SJSA1 (cell line): ENCODE measurements at places on chromosomes 6 and 20. TPM values are rescaled to one million over a fixed set of nuclear protein-coding genes. Genes with fewer than 3 reads are reported as not detected.

GRCh38 chr6:20850686-20851416 lies 316.6 kb downstream of the CDKAL1 start:
- no peak for DNase-seq
- no peaks in the 10 kb centered on the region for H3K27me3 ChIP-seq
- no peaks in the 10 kb centered on the region for H3K36me3 ChIP-seq
- no peaks in the 10 kb centered on the region for H3K4me1 ChIP-seq

DNA sequence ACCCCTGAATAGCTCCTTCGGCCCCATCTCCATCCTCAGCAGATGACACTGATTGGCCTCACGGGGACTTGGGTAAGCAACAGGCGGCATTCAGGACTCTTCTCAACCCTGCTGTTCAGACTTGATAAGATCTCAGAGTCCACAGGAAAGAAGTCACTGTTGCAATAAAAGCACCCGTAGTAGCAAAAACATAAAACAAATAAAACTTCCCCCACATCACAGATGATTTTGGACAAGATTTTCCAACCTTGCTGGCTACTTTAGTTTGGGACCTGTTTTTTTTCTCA lies 17.1 kb upstream of the C20orf144 start:
- no peak overlapping the region for H3K4me3 ChIP-seq
- peaks cover 38% of the 10 kb centered on the region for H3K36me3 ChIP-seq
- H3K27ac ChIP-seq, result no peak overlapping the region

- H3K27me3 ChIP-seq, result no peaks in the 10 kb centered on the region
- H3K36me3 ChIP-seq, result no peaks in the 10 kb centered on the region
- no peaks in the 10 kb centered on the region for H3K4me1 ChIP-seq
- H3K27ac ChIP-seq, result no peak overlapping the region
- no peak overlapping the region for H3K4me3 ChIP-seq
These were observed 52.8 kb upstream of the IL20RA start for GRCh38 chr6:137097526-137097925.

- H3K4me3 ChIP-seq, result no peak overlapping the region
- no peaks in the 10 kb centered on the region for H3K36me3 ChIP-seq
- peaks cover 21% of the 10 kb centered on the region for H3K4me1 ChIP-seq
- H3K27ac ChIP-seq, result peak overlapping the region; percentile 32; the same call in 1 of the 2 replicates
- no peaks in the 10 kb centered on the region for H3K27me3 ChIP-seq
These were observed 16.8 kb downstream of the TMEM244 start for GRCh38 chr6:129844118-129844891.

GRCh38 chr20:63223121-63223825 lies 7.3 kb upstream of the YTHDF1 start:
- H3K4me1 ChIP-seq, result peaks cover 17% of the 10 kb centered on the region
- H3K4me3 ChIP-seq, result no peak overlapping the region
- peak; percentile 47 for DNase-seq
- H3K27ac ChIP-seq, result no peak overlapping the region

- no peaks in the 10 kb centered on the region for H3K36me3 ChIP-seq
- no peak overlapping the region for H3K4me3 ChIP-seq
- no peaks in the 10 kb centered on the region for H3K4me1 ChIP-seq
These were observed 36.2 kb downstream of the PDRG1 start for GRCh38 chr20:31915491-31916280.

DNA sequence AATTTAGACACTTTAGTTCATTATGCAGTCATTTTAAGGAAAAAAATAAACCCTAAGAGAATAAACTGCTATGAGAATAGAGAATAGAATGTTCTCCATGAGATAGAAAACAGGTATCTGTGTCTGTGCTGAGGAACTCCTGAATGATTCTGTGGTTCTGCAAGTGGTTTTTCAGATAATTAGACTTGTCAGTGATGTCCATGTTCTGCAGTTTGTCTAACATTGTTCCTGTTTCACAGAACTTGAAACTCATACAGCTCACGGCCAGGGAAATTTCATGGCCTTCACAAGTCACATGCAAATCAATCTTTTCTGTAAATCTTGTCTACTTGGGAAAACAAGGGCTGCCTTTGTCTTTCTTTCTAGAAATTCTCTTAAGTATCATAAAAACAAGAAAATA lies 73.4 kb upstream of the HMGCLL1 start:
- H3K36me3 ChIP-seq, result no peaks in the 10 kb centered on the region
- H3K4me3 ChIP-seq, result no peak overlapping the region
- H3K27ac ChIP-seq, result no peak overlapping the region
- no peaks in the 10 kb centered on the region for H3K4me1 ChIP-seq
- no peak for DNase-seq

DNA sequence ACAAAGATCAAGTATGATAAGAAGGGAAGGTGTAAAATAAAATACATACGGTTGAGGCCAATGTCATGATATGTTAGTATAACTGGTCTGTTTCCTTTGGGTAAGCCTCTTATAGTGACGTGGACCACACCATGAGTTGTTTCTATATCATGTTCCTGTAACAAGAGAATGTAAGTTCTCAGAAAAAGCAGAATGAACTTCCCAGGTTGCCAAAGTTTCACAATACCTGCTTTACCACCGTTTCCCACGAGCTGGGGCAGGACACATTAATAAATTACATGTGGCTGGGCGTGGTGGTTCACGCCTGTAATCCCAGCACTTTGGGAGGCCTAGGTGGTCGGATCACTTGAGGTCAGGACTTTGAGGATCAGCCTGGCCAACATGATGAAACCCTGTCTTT lies 42.6 kb upstream of the SLA2 start:
- H3K27me3 ChIP-seq, result no peaks in the 10 kb centered on the region
- H3K4me1 ChIP-seq, result no peaks in the 10 kb centered on the region
- no peaks in the 10 kb centered on the region for H3K36me3 ChIP-seq
- no peak overlapping the region for H3K4me3 ChIP-seq
- H3K27ac ChIP-seq, result no peak overlapping the region

DNA sequence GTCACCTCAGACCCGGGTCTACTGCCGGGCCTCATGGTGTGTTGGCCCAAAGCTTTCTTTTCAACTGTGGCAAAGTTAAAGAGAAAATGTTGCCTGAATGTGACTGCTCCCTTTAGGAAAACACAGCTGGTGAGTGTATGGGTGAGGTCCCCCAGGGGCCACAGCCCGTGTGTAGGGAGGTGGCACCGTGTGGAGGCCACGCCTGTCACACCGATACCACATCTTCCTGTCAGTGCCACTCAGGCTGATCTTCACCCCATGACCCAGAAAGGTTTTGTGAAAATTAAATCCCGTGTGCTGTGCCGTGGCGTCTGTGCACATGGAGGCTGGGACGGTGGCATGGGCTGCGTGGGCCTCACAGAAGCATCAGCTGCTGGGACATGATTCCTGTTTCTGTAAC lies 10.7 kb upstream of the ADRM1 start:
- no peak for DNase-seq
- H3K27ac ChIP-seq, result no peak overlapping the region
- H3K36me3 ChIP-seq, result peaks cover 16% of the 10 kb centered on the region; the same call in 1 of the 2 replicates
- H3K4me1 ChIP-seq, result no peaks in the 10 kb centered on the region

- H3K4me3 ChIP-seq, result no peak overlapping the region
- no peaks in the 10 kb centered on the region for H3K36me3 ChIP-seq
- DNase-seq, result no peak
- H3K27ac ChIP-seq, result peak overlapping the region; percentile 93
- H3K27me3 ChIP-seq, result no peaks in the 10 kb centered on the region
These were observed 213.7 kb upstream of the CITED2 start for GRCh38 chr6:139588076-139588639.

GRCh38 chr6:45896783-45897441 lies 118.7 kb downstream of the CLIC5 start:
- peaks cover 16% of the 10 kb centered on the region for H3K4me1 ChIP-seq
- no peaks in the 10 kb centered on the region for H3K36me3 ChIP-seq
- peak overlapping the region; percentile 33; the same call in 1 of the 2 replicates for H3K27ac ChIP-seq
- DNase-seq, result peak; percentile 71

- no peaks in the 10 kb centered on the region for H3K4me1 ChIP-seq
- H3K27me3 ChIP-seq, result no peaks in the 10 kb centered on the region
- no peak for DNase-seq
- H3K36me3 ChIP-seq, result no peaks in the 10 kb centered on the region
These were observed 6.6 kb upstream of the TP53RK start for GRCh38 chr20:46695892-46696291.

DNA sequence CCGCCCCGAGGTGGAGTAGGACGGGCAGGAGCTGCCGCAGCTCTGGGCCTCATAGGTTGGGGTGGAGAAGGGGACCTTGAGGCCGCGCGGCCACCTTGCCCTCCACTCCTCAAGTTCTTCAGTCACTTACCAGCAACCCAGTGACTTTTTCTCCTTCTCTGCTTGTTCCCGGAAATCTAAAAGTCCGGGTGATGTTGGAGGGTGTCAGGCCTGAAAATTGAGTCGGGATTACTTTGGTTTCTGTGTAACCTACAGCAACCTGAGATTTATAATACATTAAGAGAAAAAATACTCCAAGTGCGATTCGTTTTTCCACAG lies 338 bp downstream of the RWDD1 start:
- H3K36me3 ChIP-seq, result peaks cover 31% of the 10 kb centered on the region
- peak overlapping the region; percentile 48 for H3K27ac ChIP-seq
- no peaks in the 10 kb centered on the region for H3K27me3 ChIP-seq
- H3K4me1 ChIP-seq, result peaks cover 13% of the 10 kb centered on the region
- no peak for DNase-seq

Gene SLC22A16
- not detected in 2 replicates for total RNA-seq

Gene PPP1R3G
- 0.19 and 0.32 TPM in 2 replicates for total RNA-seq

Gene MANEA
- total RNA-seq, result 17.1 and 33.8 TPM in 2 replicates

Gene MDFI
- total RNA-seq, result not detected in 2 replicates

Gene CDSN
- total RNA-seq, result not detected in 2 replicates

Gene CST2
- not detected in 2 replicates for total RNA-seq

Gene OPRL1
- total RNA-seq, result 0.09 and 0.16 TPM in 2 replicates

Gene UBR2
- 15.6 and 19.5 TPM in 2 replicates for total RNA-seq
